ENCODE measurements at places on chromosomes 12 and 14.

DNA sequence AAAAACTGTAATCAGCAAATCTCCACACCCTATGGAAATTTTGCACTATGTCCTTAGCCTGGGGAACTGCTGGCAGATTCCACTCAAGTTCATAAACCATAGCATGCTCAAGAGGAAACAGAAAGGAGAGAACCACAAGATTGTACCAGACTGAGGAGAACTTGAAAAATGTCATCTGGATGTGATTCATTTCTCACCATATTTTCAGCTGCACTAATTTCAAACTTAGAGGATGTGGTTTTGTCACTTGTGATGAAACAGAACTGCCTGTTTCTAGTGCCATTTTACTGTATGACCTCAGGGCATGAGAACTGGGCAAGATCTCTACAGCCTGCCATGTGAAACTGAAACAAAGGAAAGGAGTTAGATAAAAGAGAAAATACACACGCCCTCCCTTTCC is 1493.1 kb upstream of the FLRT2 start:
- no peak for DNase-seq

GRCh38 chr12:27711317-27711682 is 668 bp downstream of the MRPS35 start:
- peak; percentile 25 for DNase-seq

- no peak for DNase-seq
Observed at GRCh38 chr14:32574269-32574668, 245.2 kb downstream of the AKAP6 start.

GRCh38 chr12:74071182-74071581 is 466.5 kb upstream of the ATXN7L3B start:
- DNase-seq, result no peak

- DNase-seq, result no peak
Observed at GRCh38 chr12:105116969-105117368, 9.4 kb downstream of the WASHC4 start.
